NCI-H2081 treated with DMSO at 0.1 percent for 48 hours (cell line): ENCODE measurements at places on chromosomes 3 and 15.

- DNase-seq, result no peak
Observed at GRCh38 chr15:39180030-39180429, 400.8 kb upstream of the THBS1 start.

DNA sequence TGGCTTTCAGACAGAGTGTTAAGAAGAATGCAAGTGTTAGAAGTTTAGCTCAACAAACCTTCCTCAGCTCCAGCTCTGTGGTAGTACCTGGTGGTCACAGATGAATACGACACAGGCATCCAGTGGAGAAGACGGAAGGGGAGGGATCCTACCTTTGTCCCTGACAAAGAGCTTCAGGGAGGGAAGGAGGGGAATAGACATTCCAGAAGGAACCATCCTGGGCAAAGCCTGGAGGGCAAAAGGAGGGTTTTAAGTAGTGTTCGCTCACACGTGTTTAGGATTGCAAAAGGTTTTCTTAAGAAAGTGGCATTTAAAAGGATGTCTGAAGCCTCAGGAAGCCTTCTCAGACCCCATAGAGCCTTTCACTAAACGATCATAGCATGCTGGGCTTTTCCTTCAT, 2.8 kb downstream of the CHCHD4 start:
- no peak for DNase-seq

DNA sequence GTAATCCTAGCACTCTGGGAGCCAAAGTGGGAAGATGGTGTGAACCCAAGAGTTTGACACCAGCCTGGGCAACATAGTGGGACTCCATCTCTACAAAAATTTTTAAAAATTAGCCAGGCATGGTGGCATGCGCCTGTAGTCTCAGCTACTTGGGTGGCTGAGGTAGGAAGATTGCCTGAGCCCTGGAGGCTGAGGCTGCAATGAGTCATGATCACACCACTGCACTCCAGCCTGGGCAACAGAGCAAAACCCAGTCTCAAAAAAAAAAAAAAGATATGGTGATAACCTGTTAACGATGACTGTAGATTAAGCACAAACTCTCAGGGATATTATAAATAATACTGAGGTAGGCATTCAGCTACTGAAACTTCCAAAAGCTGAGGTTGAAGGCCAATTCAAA, 107.5 kb downstream of the SLC49A4 start:
- no peak for DNase-seq

- DNase-seq, result no peak
Observed at GRCh38 chr3:185399737-185400667, 37.1 kb downstream of the MAP3K13 start.

DNA sequence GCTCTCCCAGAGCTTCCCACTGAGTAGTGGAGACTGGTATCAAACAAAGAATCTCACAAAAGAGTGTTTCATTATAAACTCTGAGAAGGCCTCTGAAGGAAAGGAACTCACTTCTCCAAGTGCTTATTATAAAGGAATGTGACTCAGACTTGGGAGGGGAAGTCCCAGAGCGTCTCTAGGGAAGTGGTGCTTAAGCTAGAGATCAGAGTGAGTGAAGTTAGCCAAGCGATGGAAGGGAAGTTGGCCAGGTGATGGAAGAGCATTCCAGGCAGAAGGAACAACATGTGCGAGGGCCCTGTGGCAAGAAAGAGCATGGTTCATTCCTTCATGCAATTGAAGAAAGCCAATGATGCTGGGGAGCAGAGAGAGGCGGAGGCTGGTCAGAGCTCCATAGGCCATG, 2.3 kb downstream of the XYLB start:
- no peak for DNase-seq

DNA sequence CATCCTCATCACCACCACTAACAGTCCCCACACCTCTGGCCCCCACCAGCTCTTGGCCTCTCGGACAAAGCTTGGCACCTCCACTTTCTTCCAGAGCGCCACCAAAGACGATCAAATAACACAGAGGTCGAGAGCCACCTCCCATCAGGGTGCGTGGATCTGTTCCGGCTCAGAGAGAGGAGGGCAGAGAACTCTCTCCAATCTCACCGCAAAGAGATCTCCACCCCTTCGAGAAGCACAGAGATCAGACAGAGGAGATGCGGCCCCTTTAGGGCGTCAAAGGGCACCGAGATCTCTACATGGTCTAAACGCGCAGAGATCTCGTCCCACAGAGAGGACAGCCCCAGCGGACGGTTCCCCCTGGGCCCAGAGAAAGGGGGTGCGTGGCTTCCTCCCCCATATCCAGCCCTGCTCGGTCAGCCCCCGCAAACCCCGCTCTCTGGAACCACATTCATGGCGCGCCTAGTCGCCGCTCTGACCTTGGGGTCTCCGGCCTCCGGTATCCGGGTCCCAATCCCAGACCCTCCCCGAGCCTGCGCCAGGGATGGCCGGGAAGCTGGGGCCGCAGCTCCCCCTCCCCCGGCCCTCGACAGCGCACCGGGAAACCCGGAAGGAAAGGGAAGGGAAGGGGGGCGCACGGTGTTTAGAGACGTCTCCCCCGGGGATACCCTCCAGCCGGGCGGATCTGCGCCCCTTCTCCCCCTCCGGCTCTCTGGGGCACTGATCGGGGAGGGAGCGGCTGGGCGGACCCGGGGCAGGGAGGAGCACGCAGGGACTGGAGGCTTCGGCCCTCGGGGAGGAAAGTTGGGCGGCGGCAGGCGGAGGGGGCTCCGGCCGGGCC, 608 bp downstream of the SCN5A start:
- no peak for DNase-seq

- no peak for DNase-seq
Observed at GRCh38 chr15:39799552-39800011, 16.9 kb upstream of the FSIP1 start.

DNA sequence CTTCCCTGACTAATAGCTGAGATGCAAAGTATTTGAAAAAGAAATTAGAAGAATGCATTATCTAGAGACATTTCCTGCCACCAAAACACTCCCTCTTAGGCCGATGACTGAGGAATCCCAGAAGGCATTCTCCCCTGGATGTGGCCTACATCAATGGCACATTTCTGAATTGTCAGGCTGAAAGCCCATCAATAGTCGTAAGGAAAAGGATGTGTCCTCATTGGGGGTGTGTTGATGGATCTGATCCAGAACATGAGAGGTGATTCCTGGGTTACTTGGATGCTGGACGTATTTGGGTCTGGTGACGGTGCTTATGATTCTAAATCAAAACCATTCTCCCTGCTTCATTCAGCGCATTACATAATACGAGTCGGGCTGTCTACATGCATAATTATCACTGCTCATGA, 216.9 kb upstream of the CDIN1 start:
- no peak for DNase-seq

- no peak for DNase-seq
Observed at GRCh38 chr3:153090973-153091372, 71.1 kb upstream of the RAP2B start.

GRCh38 chr15:43524254-43524845, 6.9 kb downstream of the MAP1A start:
- no peak for DNase-seq

GRCh38 chr3:52354676-52355075, 38.6 kb downstream of the DNAH1 start:
- DNase-seq, result no peak

- DNase-seq, result no peak
Observed at GRCh38 chr3:128083980-128084674, 31.9 kb downstream of the SEC61A1 start.

DNA sequence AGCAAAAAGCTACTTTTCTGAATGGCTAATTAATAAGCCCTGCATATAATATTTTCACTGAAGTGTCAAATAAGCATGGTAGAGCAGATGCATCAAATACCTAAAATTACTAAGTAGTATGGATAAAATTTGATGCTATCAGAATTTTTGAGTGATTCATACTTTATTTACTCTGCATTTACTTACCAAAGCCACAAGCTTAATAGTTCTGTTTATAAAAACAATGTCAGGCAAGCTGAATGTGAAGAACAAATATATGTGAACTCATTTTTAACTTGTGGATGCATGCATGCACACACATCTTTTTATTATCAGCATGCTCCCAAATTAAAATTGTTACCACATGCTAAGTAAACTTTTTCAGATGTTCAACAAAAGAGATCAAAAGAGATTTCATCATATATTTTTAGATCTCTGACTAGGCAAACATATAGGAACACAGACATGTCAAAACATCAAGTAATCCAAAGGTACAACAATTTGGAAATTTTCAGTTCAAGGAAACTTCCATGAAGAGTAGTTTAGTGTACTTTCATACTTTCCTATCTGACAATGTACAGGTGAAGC, 969.4 kb downstream of the ROBO1 start:
- DNase-seq, result no peak

- no peak for DNase-seq
Observed at GRCh38 chr3:19596408-19596807, 337.6 kb downstream of the EFHB start.

- DNase-seq, result no peak
Observed at GRCh38 chr15:67945951-67946700, 106.3 kb upstream of the RNU6-1 start.
